ENCODE measurements at places on chromosomes 3 and 15.

- DNase-seq, result peak; percentile 52
These were observed 46.8 kb downstream of the ST6GAL1 start for GRCh38 chr3:186976837-186977750.

DNA sequence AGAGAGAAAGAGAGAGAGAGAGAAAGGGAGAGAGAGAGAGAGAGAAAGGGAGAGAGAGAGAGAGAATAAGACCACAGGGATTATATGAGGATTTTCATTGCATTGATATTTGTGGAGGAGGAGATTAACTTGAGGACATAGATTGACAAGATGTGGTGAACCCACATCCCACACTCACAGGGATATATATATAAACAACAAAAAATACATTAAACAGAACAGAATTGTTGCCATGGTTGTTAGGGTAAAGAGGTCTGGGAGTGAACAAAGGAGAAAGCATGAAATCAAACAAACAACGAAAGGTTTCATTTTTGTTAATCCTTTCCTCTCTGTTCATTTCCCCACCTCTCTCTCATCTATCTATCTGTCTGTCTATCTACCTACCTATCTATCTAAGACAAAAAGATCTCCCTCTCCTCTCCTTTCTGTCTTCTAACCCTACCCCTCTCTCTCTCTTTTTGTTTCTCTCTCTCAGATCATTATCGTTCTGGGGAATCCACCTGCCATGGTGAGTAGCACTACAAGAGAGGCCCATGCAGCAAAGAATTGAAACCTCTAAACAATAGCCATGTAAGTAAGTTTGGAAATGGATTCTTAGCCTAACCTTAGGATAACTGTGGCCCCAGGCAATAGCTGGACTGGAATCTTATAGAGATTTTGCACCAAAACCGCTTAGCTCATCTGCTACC is 280.9 kb downstream of the RAP2B start:
- no peak for DNase-seq

GRCh38 chr15:91165850-91166249 is 65.8 kb downstream of the SV2B start:
- no peak for DNase-seq

- DNase-seq, result no peak
These were observed 44.8 kb downstream of the TBC1D2B start for GRCh38 chr15:78032671-78033070.

DNA sequence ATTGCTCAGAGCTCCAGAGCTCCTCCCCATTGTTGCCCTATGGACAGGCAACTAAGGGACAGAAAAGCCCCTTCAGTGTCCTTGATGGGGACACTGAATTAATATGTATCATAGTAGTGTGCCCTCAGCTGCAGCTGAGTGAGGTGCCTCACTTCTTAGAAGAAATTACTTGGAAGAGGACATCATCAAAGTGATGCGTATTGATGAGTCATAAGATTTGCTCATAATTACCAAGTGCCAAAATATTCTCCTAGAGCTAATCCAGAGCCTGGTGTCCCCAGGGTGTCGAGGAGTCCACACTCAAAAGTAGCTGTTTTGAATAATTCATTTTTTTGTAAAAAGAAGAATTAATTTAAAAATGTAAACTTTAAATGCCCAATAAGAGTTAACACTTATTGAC is 200.7 kb upstream of the SEMA6D start:
- peak; percentile 12 for DNase-seq

GRCh38 chr3:28077572-28077971 is 163.8 kb upstream of the CMC1 start:
- DNase-seq, result peak; percentile 15

DNA sequence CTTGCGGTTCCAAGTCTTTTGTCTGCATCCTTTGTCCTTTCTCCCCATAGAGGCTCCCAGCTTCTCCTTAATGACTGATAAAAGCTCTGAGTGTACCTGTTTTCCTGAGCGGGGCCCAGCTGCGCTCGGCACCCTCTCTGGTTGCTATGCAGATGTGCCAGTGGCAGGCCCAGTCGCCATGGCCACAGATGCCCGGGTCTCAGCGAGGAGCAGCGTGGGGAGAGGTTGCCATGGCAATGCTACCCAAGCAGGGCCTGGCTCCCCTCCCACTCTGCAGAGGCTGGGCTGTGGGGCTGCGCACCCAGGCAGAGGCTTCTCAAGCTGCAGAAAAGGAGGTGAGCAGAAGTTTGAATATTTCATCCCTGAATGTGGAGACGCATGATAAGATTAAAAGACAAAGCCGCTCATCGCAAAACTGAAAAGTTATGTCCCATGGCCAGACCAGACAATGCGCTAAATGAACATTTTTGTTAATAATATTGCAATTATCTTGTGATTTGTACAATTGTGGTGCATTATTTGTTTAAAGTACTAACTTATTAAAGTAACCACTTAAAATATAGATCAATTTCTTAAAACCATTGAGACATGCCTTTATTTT is 66.1 kb downstream of the TPRA1 start:
- DNase-seq, result no peak

DNA sequence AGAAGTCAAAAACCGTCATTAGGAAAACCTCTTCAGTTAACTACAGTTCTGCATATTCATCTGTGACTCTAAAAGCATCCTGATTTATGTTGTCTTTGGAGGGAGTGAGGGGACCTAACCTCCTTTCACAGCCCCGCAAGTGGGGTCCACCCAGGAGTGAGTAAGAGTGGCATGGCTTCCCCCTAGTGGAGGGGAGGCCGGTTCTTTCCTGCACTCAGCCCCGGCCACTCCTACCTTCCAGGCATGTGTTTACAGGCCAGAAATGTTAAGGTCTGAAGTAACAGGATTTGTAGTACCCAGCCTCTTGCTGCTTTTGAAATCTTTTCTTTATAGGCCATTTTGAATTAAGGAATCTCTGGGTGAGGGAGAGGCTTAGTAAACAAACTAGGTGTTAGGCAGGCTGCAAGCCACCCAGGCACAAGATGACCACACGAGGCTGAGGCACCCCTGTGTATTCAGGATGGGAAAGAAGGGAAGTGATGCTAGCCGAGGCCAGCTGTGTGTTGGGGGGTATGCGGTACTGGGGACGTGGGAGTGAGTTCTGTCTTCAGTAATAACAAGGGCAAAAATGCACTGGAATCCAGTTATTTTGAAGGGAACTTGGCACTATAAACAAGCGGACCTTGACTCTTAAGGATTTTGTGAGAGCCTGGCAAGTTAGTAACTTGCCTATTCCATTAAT is 50.5 kb downstream of the CTDSPL start:
- DNase-seq, result no peak

DNA sequence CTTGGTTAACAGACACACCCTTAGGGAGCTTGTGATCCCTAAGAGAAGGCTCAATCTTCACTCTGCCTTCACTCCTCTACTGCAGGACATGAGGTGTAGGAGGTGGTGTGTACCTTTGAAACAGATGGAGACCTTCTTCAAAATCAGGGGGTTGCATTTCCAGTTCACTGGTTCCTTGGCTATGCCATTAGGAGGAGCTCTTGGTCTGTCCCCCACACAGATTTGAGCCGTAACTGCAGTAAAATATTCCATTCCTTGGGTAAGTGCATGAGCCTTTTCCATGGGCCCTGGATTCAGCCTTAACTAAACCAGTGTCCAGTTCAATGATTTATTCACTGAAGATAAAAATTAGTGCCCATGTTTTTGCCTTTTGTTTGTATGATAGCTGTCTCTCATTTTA is 144.6 kb downstream of the MCTP2 start:
- no peak for DNase-seq

DNA sequence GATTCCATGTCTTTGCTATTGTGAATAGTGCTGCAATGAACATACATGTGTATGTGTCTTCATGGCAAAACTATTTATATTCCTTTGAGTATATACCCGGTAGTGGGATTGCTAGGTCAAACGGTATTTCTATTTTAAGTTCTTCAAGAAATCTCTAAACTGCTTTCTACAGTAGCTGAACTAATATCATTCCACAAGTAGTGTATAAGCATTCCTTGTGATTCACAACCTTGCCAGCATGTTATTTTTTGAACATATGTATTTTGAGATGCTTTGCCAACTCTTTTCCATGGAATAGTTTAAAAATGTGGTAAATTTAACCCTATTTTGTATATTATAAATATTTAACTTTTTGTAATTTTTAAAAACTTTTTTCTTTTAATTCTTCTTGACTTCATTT is 592.7 kb upstream of the NAALADL2 start:
- no peak for DNase-seq

- DNase-seq, result no peak
These were observed 70.7 kb downstream of the IQSEC1 start for GRCh38 chr3:13002398-13003124.

DNA sequence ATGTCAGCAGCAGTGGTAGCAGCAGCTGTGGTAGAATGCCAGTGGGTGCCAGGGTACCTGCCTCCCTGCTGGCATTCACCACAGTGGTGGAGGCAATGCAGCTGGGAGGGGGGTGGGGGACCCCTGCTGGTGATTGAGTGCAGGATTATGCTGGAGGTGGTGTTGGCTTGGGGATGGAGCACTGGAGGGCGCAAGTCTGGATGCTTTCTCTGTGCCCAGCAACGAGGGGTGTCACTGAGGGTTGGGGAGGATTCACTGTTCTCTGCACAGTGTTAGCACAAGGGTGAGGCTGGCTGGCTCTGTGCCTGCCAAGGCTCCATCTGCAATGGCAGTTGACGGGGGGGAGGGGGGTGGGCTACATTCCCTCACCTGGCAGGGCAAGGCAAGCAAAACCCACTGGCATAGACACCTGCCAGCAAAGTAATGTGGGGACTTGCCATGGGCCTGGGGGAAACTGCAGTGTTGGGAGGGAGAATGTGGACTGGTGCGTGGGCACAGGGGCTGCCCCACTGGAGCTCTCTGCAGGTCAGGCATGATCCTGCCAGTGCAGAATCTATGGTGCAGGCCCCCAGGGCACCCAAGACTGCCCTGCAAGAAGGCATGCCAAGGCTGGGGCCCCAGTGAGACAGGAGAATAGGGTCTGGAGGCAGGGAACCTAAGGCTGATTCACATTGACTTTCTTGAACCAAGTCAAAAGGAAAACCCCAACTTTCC is 64.3 kb downstream of the MINDY4B start:
- DNase-seq, result no peak

DNA sequence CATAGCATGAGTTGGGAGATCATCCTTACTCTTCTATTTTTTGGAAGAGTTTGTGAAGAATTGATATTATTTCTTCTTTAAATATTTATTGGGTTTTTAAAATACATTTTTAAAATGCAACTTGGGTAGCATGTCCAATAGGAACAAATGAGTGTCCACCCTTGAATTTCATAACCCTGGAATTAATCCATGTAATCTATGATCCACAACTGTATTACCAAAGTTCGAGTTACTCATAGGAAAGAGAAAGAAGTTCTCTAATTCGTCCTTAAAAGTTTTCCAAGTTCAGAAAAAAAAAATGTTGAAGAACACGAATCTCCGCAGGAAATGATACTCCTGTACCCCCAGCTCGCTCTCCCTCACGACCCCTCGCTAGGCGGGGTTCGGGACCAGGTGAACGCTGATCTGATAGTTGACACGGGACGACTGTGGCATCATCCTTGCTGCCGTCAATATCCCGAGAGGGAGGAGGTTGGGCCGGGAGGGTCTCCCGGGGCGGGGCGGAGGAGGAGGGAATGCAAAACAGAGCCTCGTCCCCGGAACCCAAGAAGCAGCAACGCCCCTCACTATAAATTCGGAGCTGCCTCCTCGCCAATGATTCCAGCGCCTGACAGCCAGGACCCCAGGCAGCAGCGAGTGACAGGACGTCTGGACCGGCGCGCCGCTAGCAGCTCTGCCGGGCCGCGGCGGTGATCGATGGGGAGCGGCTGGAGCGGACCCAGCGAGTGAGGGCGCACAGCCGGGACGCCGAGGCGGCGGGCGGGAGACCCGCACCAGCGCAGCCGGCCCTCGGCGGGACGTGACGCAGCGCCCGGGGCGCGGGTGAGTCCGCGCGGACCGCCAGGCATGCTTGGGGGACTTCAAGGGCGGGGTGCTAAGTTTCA is at the start of gene AGTR1:
Gene AGTR1, plus strand, starts transcription at position 598 of the 884 bp plus-strand sequence. CDS start 43,133 bp downstream, outside the sequence.
- no peak for DNase-seq

DNA sequence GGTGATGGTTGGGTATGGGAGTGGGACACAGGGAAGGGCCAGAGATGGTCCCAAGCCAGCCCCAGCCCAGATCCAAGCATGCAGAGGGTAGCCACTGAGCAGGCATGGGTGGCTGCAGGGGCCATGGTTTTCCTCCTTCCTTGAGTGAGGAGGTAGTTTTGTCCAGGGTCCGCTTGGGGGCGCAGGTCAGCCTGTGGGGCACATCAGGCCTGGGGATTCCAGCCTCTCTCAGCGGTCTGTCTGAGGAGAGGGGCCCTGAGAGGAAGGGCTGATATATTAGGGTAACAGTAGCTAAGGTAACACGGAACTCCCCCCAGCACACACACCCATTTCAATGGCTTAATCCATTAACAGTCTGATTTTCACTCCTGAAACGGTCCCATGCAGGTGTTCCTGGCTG is 22.7 kb upstream of the LCTL start:
- DNase-seq, result no peak

DNA sequence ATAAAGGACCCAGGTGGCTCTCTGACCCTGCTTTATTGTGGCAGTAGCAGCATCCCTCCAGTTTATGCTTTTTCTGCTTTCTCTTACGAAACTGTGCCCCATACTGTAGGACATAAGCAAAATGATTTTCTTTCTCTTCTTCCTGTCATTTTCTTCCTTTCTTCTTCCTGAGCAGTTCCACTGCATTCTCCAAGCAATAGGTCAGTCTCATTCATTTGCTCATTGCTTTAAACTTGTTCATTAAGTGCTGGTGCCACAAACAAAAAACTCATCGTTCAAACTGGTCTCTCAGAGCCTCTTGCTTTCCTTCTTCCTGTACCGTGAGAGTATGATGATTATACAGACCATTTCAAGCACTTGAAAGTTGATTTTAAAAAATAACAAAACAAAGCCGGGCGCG is 66.8 kb downstream of the PDE8A start:
- no peak for DNase-seq

- no peak for DNase-seq
These were observed 158.8 kb downstream of the KLF13 start for GRCh38 chr15:31485431-31485830.

All from kidney tubule cell (primary cell).